ENCODE measurements at places on chromosomes 6 and 20. TPM values are rescaled to one million over a fixed set of nuclear protein-coding genes. Genes with fewer than 3 reads are reported as not detected.

GRCh38 chr6:37525460-37526357, 26.0 kb upstream of the CCDC167 start:
- DNase-seq: no peak

The ACTL10 gene
- total RNA-seq: 0.46 TPM

DNA sequence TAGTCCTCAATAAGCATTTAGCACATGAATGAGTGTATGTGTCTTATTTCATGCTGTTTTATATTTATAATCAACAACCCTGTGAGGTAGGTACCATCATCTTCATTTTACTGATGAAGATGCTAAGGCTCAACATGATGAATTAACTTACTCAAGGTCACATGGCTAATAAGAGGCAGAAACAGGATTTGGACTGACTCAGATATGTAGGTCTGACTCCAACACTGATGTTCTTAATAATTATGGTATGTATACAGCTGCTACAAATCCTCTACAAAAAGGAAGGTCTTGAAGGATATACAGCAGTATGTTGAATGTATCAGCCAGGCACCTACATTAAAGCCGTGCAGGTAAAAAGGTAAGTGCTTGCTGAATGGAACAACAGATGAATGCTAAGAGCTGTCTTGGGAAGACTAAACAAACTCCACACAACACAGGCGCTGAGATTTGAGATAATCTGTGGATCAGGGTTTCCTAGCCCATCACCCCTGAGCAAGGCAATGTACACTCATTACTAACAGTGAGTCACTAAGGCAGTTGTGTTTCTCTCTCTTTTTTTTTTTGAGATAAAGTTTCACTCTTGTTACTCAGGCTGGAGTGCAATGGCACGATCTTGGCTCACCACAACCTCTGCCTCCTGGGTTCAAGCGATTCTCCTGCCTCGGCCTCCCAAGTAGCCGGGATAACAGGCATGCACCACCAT, 31.9 kb downstream of the TTI1 start:
- DNase-seq: no peak

The FHL5 gene
- 4.4 TPM for total RNA-seq

- DNase-seq: no peak
Measured at GRCh38 chr6:72770959-72771358, 149.1 kb downstream of the KCNQ5 start.
